Vagina (tissue), 2 donors: ENCODE measurements at places on chromosomes 2 and 18. TPM values are rescaled to one million over a fixed set of nuclear protein-coding genes. Genes with fewer than 3 reads are reported as not detected.
A peak's percentile ranks its signal among the peaks of the same experiment; 100 is the strongest.

DNA sequence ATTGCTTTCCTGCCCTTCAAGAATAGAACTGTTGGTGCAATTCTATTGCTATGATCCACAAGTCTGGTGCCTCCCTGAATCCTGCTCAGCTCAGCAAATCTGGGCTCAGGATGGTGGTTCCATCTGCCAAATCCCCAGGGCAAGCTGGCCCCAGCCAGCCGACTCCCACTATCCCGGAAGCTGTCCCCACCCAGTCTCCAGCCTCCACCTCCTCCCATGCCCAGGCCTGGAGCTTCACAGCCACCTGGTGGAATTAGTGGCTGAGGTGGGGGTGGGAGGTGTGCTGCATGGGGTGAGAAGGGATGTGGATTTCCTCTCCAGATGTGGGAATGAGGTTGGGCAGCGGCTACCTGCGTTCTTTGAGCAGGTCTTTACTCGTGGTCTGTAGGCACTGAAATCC lies 119.3 kb upstream of the SMAD2 start:
- no peak for DNase-seq

DNA sequence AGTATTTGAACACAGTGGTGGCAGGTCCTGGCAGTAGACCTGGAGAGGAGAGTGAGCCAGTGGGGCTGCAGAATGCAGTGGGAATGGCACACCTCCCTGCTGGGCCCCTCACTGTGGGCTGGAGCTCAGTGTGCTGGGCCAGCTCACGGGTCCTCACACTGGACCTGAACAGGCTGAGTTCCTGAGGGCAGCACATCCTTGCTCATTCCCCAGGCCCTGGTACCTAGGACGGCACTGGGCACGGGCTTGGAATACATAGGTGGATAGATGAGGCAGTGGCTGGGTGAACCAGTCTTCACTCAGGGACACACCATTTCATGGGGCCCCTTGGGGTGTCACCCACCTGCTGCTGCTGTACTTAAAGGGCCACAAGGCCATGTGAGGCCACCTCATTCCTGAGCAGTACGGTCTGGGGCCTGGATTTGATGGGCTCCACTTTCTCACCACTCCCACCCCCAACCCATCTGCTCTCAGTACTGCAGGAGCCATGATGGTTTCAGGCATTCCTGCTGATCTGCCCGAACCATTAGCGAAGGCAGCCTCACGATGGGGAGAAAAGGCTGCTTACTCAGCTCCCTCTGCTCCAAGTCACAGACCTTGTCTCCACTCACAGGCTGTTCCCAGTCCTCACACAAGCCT lies 4.2 kb downstream of the TMEM177 start:
- DNase-seq: no peak

- DNase-seq: no peak
Observed at GRCh38 chr2:3435445-3435844, 56.0 kb downstream of the TRAPPC12 start.

DNA sequence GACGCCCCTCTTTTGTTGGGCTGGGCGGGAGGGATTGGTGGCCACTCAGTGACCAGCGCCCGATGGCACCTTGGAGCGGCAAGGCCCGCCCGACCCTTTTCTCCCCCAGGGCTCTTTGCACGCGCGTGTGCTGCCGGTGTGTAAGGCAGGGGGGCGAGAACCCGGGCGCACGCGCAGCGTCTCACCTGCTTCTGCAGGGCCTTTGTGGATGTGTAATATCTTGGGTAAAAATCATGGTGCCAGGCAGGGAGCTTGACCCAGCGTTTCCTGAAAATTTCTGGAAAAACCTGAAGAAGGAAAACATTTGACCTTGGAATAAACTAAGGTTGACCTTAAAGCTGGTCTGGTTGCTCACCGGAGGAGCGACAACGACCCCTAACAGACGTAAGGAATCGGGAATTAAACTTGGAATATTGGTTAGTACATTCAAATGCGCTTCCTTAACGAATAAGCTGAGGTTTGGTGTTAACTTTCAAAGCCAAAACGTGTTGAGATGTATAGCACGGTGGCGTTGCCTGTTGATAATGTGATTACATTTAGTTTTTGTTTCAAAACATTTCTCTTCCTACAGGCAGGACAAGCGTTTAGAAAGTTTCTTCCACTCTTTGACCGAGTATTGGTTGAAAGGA lies 438 bp downstream of the HSPE1 start:
- DNase-seq: no peak

GRCh38 chr2:57987835-57988573 lies 58.6 kb upstream of the VRK2 start:
- DNase-seq: no peak

DNA sequence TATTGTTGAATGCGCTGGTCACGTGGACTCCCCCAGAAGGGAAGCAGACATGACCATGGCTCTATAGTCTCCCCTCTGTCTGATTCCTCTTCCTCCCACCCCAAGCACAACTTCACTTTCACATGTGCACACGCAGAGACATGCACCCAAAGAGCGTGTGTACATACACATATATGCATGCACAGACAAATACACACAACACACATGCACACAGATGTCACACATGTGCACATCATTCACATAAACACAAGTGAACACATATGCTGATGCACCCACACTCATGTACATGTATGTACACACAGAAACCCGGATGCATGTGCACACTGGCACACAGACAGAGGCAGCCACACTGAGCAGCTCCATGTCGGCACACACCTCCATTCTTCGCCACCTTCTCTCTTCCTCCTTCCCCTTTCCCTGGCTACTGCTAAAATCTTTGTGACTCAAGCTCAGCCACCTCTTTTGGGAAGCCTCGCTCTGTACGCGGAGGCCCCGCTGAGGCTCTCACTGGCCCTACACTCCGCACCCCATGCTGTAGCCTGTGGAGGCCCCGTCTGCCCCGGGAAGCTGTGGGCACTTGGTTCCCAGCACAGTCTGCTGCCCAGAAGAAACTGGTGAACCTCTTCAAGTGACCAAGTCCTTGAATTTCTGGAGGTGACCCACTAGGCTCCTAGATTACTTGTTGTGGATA lies 101.6 kb upstream of the TEX51 start:
- peak; percentile 47 for DNase-seq

DES gene
- total RNA-seq: 883 TPM

TNFRSF11A gene
- 3.9 TPM for total RNA-seq
